ENCODE measurements at places on chromosomes 2 and 18.

DNA sequence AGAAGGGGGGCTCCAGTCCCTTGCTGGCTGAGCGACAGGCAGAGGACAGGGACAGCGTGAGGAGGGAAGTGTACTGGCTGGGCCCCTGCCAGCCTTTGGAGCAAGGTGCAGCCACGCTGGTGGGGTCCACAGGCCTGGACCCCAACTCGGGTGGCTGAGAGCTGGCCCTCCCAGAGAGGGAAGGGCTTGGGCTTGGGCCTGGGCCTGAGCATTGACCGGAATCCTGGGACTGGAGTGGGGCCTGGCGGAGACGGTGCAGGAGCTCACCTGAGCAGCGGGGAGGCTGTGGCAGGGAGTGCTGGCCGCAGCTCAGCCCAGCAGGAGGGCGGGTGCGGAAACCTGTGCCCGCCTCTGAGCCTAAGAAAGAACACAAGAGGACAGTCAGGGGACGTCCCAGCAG, 27.9 kb downstream of the KCNIP3 start:
- DNase-seq: no peak

DNA sequence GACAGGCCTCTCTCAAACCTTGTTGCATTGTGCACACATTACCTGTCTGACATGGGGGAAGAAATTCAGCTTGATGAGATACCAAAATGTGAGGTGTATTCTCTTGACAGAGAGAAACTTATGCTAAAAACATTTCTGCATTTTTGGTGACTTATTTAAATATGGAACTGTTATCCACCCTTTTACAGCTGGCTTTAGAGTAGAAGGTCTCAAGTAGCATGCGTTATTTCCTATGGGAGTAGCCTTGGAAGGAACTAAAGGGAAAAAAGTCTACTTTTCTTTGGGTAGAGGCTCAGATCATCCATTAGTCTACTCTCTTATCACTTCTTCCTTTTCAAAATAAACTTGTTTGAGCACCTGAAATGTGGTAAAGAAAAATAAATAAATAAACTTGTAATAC, 56.5 kb upstream of the TWSG1 start:
- no peak for DNase-seq

DNA sequence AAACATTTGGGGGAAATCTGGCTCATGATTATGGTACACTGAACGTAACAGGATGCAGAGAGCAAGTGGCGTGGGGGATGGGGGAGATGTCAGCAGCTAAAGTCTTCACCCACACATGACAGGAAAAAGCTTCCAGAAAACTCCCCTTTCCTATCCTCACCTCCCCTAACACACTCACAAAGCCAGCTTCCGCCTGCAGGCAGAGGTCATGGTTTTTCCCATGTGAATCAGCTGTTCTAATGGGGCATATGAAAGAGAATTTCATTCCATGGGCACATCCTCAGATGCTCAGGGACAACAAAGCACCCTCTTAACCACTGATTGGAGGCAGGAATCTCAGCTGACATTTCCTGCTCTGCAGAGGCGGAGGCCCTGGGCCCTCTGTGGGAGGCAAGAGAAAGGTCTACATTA, 129.1 kb downstream of the TSN start:
- DNase-seq: no peak

DNA sequence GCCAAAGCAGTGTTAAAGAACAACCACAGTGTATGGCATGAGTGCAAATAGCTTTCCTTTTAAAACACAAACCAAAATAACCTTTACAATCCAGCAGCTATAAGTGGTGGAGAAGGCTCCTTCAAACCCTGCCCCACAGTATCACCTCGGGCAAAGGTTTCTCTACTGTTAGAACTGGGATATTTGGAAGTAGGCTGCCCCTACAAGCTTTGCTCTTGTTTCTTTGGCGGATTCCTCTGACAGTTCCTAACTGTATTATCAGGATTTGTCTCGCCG, 214.8 kb downstream of the ZNF521 start:
- DNase-seq: no peak

DNA sequence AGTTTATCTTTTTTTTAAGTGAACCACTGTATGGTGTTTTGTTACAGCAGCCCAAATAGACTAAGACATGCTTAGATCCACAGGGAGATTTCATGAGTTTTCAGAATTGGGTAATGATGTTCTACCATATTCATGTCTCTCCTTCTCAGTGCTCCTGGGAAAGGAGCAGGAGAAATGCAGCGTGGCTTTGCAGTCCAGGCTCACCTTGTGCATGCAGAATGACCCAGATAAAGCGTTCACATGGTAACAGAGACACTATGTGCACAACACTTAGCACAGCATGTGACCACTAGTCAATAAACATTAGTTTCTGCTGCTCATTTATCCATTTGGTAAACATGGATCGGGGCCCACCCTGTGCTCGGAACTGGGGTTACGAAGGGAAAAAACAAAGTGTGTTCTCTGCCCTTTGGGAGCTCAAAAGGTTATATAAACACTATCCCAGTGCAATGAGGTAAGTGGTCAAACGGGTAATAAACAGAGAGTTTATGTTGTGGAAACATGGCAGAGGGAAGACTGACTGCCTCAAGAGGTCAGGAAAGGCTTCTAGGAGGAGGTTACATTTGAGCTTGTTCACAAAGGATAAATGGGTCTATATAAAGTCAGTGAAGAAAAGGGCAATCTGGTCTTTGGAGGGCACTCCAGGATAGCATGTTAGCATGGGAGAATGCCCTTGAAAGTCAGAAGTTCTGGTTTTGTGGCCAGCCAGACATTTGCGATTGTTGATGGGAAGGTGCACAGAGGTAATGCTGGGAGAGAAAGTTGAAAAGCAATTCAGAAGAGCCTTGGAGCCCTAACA, 299.2 kb downstream of the TDRD15 start:
- no peak for DNase-seq

DNA sequence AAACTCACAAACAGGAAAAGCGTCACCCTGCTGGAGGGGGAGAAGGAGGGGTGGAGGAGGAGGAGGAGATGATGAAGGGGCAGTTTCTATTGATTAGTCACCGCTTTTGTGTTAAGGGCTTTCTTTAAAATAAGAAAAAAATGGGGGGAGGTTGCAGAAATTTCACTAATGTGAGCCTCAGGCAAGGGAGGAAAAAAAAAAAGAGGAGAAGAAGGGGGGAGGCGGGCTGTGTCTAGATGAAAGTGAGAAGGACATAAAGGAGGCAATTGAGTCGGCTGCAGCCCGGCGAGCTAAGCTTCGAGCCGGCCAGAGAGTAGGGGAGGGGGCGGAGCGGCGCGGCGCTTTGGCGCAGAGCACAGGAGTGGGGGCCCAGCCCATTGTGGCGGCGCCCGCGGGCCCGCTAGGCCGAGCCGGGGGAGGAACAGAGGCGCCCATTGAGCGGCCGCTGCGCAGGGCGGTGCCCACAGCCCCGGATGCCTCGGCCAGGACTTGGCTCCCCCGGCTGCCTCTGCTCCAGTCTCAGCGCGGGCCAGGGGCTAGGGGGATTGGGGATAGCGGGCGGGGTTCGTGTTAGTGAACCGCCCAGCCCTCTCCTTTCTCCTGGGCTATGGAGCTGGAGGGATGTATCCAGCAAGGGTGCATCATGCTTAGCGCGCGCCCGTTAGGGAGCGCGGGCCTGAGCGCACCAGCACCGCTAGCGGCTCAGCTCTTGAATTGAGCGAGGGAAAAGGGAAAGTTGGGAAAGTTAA, 7.9 kb downstream of the PAX3 start:
- peak; percentile 51 for DNase-seq

- no peak for DNase-seq
Measured at GRCh38 chr2:158921599-158922408, 46.6 kb upstream of the TANC1 start.

GRCh38 chr2:230985519-230986231, 10.2 kb upstream of the SPATA3 start:
- no peak for DNase-seq

- no peak for DNase-seq
Measured at GRCh38 chr2:42800981-42801380, 8.6 kb upstream of the HAAO start.

- no peak for DNase-seq
Measured at GRCh38 chr2:96528700-96529375, 7.7 kb upstream of the ARID5A start.

DNA sequence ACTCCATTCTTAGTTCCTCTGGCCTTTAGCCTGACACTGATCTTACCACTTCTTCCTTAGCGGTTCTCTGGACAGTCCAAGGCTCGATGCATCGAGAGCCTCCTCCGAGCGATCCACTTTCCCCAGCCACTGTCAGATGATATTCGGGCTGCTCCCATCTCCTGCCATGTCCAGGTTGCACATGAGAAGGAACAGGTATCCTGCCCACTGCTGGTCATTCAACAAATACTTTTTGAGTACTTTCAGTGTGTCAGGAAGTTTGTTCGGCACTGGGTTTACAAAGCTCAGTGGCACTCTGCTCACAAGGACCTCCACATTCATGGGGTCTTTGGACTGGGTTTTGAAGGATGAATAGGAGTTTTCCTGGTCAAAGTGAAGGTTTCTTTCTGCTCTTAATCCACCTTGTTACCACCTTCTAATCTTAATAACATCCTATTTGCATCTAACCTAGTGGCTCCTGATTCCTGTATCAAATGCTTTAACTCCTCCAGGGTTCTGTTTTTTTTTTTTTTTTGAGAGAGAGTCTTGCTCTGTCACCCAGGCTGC, 25.8 kb downstream of the GCKR start:
- no peak for DNase-seq

DNA sequence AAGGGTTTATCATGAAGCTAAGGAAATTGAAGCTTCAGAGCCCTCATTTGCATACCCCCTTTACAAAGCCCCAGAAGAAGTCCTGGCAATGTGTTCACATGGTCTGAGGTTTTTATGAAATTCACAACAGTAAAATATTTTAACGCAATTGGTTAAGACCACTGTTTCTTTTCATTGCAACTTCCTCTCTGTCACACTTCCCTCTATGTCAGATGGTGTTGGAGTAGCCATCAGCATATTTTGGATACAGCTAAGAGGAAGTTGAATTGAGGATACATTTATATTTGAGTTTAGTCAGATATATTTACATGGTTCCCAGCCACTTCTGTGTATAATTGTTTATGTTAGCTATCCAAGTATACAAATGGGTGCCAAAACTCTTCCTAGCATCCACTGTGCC, 170.0 kb downstream of the TXNL1 start:
- DNase-seq: no peak

GRCh38 chr2:100747551-100747950, 72.4 kb upstream of the NPAS2 start:
- DNase-seq: no peak

GRCh38 chr2:50611351-50611871, 420.5 kb downstream of the NRXN1 start:
- peak; percentile 36 for DNase-seq

GRCh38 chr18:73365018-73365417, 497.2 kb upstream of the NETO1 start:
- DNase-seq: no peak

DNA sequence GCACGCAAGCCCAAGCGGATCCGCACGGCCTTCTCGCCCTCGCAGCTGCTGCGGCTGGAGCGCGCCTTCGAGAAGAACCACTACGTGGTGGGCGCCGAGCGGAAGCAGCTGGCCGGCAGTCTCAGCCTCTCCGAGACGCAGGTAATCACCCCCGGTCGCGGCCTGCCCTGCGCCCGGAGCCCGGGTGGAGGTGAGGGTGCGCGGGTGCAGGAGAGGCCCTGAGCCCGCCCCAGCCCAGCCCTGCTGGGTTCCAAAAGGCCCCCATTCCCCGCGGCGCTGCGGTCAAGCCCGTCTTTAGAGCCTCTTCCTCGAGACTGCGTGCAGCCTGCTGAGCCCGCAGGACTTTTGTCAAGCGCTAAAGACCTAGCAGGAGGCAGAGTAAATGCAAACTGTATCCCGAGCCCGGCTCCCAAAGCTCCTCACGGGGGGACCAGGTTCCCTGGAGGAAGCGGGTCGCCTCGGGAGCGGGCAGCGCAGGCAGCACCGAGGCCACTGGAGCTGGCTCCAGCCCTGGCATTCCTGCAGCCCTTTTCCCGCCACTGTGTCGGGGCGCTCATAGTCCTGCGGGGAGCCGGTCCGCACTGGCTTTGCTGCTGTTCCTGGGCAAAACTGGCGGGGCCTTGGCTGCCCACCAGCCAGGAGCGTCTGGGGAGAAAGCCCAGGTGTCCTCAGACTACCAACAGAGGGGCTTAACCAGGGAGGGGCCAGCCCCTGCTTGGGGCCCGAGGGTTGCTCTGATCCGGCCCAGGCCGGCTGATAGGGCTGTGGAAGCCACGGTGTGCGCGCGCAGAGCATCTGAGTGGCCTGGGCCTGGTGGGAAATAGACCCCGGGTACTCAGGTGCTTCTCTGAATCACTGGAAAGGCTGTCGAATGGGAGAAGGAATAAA, 7.3 kb downstream of the EMX1 start:
- no peak for DNase-seq

DNA sequence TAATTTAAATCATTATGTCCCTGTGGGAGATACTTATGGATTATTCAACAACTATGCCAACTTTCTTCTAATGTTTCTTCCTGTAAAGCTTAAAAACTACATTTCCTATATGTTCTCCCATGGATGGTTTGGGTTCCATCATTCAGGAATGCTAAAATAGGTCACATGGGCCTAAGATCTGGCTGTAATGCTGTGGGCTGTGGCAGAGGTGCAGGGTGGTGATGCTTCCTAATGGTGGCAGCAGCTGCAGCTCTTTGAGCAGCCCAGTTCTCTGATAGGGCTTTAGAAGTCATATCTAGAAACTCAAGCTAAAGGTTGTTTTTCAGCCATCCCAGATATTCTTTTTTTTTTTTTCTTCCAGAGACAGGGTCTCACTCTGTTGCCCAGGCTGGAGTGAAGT, 266.1 kb downstream of the ZNF385B start:
- no peak for DNase-seq

GRCh38 chr2:210559182-210559581, 2.8 kb downstream of the CPS1 start:
- DNase-seq: no peak

- no peak for DNase-seq
Measured at GRCh38 chr2:162430323-162430722, 86.4 kb downstream of the GCA start.

- DNase-seq: no peak
Measured at GRCh38 chr2:195331129-195331528, 325.9 kb upstream of the SLC39A10 start.

DNA sequence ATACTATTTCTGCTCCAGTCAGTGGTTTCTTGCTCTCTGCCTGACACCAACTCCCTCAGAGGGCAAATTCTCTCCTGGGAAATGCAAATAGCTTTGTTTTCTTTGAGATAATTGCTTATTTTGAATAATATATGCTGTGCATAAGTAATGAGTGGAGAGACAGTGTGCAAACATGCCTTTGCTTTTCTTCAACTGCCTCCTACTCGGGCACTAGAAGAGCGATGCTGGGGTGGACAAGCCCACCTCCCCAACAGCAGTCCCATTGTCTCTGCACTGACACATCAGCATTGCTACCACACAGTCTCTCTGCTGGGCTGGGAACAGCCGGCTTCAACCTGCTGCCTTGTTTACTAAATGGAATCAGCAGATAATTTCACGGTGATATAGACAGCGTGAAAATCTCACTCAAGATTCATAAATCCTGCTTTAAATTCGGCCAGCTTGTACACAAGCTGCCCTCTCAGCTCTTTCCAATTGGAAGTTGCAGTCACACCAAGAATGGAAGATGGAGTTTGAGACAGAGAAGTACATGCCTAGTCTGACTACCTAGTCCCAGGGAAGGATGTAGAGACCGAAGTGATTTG, 694.5 kb downstream of the TDRD15 start:
- DNase-seq: no peak

GRCh38 chr2:144403933-144404332, 116.0 kb downstream of the ZEB2 start:
- peak; percentile 78 for DNase-seq

Data from left hindlimb (tissue), 1 donor.